Spleen (tissue), 13 donors: ENCODE measurements at places on chromosomes 7 and 10. TPM values are rescaled to one million over a fixed set of nuclear protein-coding genes. Genes with fewer than 3 reads are reported as not detected.

- DNase-seq: no peak
- no peak overlapping the region for H3K4me3 ChIP-seq
- no peak overlapping the region for H3K27ac ChIP-seq
- H3K4me1 ChIP-seq: no peaks in the 10 kb centered on the region
Measured at GRCh38 chr7:24601600-24601999, 28.3 kb downstream of the PALS2 start.

- no peaks in the 10 kb centered on the region for H3K36me3 ChIP-seq
- H3K4me1 ChIP-seq: no peaks in the 10 kb centered on the region
- H3K27ac ChIP-seq: no peak overlapping the region
- no peak for DNase-seq
Measured at GRCh38 chr7:12436126-12436525, 32.5 kb upstream of the VWDE start.

DNA sequence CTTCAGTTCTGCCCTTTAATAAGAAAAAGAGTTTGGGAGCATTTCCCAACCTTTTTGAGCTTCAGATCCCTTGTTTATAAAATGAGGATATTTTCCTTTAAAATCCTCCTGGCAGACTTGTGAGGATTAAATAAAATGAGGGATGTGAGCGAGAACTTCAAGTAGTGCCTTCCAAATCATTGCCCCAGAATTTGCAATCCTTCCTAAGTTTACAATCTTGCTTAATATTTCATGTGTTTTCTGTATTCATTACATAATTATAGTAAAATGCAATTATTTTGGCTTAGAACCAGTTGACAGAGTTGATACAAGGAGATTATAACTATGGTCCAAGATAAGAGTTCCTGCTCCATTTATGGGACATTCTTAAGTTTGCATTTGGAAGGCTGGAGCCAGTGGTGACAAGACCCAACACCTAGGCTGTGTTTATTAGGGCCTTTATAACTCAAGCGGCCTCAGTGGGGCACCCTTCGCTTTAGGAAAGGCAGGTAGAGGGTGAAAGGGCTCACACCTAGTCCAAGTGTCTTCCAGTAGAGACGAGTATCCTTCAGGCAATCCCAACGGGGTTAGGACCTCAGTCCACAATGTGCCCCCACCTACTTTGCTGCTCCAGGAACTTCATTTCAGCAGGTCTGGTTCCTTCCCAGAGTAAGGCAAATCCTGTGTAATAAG is 317.5 kb downstream of the WDR11 start:
- no peak overlapping the region for H3K4me3 ChIP-seq
- DNase-seq: no peak
- H3K36me3 ChIP-seq: no peaks in the 10 kb centered on the region
- H3K4me1 ChIP-seq: no peaks in the 10 kb centered on the region
- no peaks in the 10 kb centered on the region for H3K27me3 ChIP-seq

- H3K36me3 ChIP-seq: no peaks in the 10 kb centered on the region
- DNase-seq: no peak
- H3K27me3 ChIP-seq: no peaks in the 10 kb centered on the region
- peaks cover 80% of the 10 kb centered on the region for H3K4me1 ChIP-seq
- H3K4me3 ChIP-seq: no peak overlapping the region
- H3K27ac ChIP-seq: peak overlapping the region; percentile 54
Measured at GRCh38 chr7:106062521-106062931, 49.6 kb downstream of the SYPL1 start.

DNA sequence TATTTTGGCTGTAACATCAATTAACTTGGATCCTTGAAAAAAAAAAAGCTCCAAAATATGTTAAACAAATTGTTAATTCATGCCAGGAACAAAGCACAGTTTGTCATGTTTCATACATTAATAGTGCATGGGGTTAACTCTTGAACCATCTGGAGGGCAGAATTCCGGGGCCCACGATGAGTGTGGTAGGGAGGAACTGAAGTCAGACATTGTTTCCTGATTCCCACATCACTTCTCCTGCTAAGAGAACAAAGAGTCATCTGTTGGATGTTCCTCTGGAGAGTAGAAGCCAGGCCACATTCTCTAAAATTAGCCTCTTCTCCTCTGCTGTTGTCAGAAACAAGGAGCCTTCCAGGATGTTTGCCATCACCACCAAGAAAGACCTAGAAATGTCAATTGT is 54.6 kb downstream of the TMEM178B start:
- no peak overlapping the region for H3K27ac ChIP-seq
- no peak overlapping the region for H3K4me3 ChIP-seq
- no peak for DNase-seq

- no peak overlapping the region for H3K27ac ChIP-seq
- H3K4me3 ChIP-seq: no peak overlapping the region
- no peaks in the 10 kb centered on the region for H3K36me3 ChIP-seq
- H3K27me3 ChIP-seq: no peaks in the 10 kb centered on the region
Measured at GRCh38 chr7:121000081-121000983, 11.8 kb downstream of the CPED1 start.

DNA sequence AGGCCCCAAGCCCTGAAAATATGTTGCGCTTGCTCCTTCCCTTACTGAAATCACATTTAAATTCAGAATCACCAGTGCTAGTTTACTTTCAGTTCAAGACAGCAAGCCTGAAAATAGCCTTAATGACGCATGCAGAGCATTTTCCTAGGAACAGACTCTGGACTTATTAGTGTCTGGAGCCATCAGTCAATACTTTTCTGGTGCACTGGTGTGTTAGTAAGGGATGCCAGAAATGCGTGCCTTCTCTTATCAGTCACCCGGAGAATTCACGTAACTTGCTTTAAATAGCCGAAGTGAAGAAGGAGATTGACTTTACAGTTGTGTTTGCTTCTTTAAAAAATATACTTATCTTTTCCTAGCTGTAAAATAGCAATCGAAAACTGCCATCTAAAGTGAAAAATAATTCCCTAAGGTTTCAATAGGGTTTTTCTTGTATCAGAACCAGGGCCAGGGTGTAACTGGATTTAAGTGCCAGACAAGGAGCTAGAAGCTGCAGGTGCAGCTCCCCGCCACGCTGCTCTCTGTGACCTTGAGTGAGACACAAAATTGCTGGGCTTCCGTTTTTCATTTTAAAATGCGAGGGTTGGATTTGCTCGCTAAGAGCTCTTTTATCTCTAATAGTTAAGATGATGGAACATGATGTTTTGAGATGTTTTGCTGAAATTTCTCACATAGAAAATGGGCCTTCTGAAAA is 177.8 kb downstream of the NSUN6 start:
- H3K27me3 ChIP-seq: no peaks in the 10 kb centered on the region
- H3K27ac ChIP-seq: no peak overlapping the region
- no peak overlapping the region for H3K4me3 ChIP-seq
- no peak for DNase-seq
- no peaks in the 10 kb centered on the region for H3K36me3 ChIP-seq
- H3K4me1 ChIP-seq: no peaks in the 10 kb centered on the region

DNA sequence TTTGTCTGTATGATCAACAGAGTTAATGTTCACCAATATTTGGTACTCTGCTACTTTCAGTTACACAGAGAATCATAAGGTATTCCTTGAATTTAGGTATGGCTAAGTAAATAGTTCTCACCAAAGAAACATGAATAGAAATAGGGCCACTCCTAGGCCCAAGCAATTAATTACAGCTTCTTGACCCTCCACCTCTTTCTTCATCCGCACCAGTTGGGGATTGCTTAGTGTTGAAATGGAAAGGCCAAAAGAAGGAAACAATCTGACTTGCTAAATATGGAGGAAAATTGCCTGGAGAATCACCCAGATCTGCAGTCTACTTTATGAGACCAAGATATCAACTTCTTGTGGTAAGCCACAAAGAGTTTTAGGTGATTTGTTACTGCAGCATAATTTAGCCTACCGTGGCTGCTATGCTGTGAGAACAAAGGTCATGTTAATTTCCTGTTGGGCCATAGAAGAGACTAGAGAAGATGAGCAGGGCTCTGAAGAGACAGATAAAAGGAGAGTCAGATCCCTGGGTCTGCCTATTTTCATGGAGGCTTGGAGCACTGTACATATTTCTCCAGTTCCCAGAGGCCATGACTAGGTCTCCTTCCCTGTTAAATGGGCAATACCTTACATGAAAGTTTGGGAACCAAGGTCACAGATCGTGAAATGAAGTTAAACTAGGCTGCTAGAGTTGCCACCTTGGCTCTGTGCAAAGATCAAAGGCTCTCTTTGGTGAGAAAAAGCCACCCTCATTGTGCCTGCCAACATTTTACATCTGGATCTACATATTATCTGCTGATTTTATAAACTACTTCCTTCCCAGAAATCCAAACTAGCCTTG is 93.3 kb upstream of the GDF10 start:
- H3K4me1 ChIP-seq: no peaks in the 10 kb centered on the region
- no peaks in the 10 kb centered on the region for H3K36me3 ChIP-seq
- H3K27ac ChIP-seq: peak overlapping the region; percentile 46
- H3K27me3 ChIP-seq: no peaks in the 10 kb centered on the region
- DNase-seq: no peak

The RPA3 gene
- polyA plus RNA-seq: 41.8 TPM

The FGL2 gene
- 14.5 TPM for polyA plus RNA-seq

The CNNM1 gene
- polyA plus RNA-seq: 0.07 TPM

The GIMAP6 gene
- polyA plus RNA-seq: 27.7 TPM

The BAG3 gene
- 3.5 TPM for polyA plus RNA-seq
